ENCODE measurements at places on chromosomes 7 and 10.

DNA sequence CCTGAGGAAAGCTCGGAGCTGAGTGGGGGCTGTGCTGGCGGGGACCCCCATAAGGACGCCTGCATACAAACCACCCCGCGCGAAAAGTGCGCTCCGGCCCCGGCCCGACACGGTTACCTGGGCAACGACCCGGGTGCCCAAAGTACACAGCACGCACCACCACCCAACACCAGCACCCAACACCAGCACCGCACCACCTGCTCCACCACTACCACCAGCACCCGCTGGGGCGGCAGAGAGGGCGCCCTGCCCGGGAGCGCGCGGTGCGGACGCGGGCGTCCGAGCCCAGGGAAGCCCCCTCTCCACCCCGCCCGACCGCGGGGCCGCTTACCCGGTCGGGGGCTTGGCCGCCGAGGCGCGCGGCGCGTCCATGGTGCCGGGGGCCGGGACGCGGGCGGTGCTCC lies 345 bp downstream of the COBL start:
- no peak for DNase-seq

DNA sequence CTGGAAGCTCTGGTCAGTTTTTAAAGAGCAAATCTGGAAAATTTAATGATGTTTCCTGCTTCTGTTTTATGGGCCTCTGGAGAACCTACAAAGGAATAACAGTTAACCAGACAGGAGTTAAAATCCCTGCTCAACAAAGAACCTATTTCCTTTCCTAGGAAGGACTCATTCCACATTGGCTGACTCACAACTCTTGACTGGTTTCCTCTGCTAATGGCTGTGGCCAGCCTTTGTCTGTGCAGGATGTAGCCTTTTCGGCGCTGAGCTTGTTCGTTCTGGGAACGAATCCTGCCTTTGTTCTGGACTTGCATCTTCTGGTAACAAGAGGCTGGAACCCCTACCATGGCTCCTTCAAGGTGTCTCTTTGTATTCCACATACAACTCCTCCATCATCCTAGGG lies 112.8 kb upstream of the PDCD4 start:
- no peak for DNase-seq

GRCh38 chr10:96700374-96701099 lies 19.8 kb downstream of the PIK3AP1 start:
- DNase-seq: peak; percentile 87

DNA sequence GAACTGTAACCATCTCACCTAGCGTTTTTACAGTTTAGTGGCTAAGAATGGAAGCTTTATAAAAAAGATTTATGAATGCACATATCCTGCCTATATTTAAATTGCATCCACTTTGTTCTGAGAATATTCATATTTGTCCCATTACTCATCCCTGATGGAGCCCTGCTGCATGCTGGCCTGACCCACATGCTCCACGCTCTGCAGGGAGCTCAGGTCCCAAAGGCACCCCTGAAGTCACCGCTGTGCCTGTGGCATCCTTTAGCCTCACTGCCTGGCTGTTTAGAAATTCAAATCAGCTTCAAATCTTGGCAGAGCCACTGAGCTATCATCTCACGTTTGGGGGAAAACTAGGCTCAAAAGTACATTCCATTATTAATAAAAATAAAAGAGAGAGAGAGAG lies 24.4 kb downstream of the C10orf90 start:
- DNase-seq: no peak

DNA sequence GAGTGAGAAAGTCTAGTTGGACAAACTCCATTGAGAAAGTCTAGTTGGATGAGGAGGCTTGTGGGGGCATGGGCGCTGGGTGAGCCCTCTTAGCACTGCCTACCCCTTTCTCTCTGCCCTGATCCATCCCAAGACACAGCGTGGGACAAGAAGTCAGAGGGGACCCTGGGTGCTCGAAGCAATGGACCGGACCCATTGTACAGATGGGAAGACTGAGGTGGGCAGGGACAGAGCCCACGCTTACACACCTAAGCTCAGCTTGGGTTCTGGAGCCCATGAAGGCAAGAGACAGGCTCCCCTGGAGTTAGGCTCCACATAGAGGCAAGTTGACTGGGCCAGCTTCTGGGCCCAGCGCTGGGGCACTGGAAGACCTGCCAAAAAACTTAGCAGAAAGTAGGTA lies 126.8 kb upstream of the TNRC18 start:
- DNase-seq: no peak

- no peak for DNase-seq
Observed at GRCh38 chr10:71354776-71355175, 35.7 kb downstream of the SLC29A3 start.

DNA sequence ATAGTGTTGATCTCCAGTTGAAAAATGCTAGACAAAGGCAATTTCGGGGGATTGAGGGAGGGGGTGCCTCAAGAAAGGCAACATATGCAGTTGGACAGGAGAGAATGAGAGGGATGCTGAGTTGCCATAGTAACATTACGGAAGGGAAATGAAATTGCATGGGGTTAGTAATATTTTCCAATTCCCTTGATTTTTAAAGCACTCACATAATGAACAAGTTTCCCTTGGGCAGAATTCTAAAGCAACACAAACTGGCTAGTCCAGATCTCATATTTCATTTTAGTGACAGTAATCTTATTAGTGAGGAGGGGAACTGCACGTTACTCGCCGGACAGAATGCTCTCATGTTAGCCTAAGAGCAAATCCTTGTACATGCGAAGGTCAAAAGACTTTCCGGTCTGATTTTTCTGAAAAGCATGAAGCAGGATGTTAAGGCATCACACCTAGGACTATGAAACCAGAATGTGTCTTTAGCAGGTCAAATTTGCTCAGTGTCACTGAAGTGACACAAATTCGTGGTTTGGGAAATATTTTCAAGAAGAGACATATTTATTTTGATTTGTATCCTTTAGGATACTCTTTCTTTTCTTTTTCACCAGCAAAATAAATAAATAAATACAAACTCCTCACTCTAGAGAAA lies 165.5 kb downstream of the ANK3 start:
- no peak for DNase-seq

GRCh38 chr10:4296161-4296560 lies 511.2 kb upstream of the KLF6 start:
- no peak for DNase-seq

- no peak for DNase-seq
Observed at GRCh38 chr10:132789659-132790148, 3.8 kb upstream of the NKX6-2 start.

DNA sequence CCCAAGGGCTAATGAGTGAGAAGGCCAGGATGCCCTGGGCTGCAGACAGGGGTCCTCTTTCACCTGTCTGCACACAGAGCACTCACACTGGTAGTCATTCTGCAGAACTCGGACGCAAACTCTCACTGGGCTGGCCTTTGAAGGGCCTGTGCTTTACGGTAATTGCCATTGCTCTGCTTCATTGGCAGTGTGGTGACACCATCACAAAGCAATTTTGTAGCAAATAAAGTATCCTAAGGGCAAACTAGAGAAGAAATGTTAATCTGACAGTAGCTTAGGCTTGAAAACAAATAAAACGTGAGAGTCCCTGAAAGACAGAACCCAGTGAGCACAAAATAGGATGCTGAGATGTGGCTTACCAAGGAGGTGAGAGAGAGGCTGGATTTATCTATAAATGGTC lies 30.6 kb upstream of the FIGNL1 start:
- DNase-seq: no peak

DNA sequence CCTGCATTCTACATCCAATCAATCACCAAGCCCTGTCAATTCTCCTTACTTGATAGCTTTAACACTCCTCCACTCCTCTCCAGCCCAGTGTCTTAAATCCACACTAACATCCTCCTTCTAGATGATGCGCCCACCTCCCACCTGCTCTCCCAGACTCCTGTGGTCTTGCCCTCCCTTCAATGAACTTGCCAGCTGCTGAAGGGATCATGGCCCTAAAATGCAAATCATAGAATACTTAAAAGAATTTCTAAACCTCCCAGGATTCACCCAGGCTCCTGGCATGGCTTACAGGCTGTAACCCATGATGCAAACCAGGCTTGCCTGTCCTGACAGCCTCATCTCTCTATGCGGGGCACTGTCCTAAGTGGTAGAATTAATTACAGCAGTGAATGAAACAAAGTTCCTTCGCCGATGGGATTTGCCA lies 43.6 kb downstream of the SYPL1 start:
- no peak for DNase-seq

- DNase-seq: peak; percentile 57
Observed at GRCh38 chr7:101990811-101991418, 173.5 kb downstream of the CUX1 start.

DNA sequence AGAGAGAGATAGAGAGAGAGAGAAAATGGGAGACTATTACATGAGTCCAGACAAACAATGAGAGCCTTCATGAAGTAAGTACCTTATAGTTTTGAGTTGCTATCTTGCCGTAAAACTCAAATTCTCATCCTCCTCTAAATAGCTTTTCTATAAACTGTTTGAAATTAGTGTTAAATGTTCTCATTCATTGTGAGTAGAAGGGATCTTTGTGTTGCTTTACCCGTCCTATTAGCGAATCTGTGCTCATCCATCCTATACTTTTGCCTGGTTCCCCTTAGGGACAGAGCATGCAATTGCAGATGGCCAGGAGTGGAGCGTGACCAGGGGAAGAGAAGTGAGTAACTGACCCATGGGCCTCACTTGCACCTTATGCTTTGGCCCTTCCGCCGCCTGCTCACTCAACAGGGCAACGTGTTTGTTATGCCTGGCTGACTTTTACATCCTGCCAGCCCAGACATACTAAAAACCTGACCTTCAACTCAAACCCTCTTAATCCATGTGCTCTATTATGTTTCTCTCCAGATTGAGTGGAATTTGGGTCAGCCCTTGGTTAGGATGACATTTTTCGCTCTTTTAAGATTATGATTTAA lies 244.2 kb upstream of the YAE1 start:
- DNase-seq: no peak

GRCh38 chr7:118590107-118590506 lies 365.6 kb downstream of the ANKRD7 start:
- DNase-seq: peak; percentile 52

DNA sequence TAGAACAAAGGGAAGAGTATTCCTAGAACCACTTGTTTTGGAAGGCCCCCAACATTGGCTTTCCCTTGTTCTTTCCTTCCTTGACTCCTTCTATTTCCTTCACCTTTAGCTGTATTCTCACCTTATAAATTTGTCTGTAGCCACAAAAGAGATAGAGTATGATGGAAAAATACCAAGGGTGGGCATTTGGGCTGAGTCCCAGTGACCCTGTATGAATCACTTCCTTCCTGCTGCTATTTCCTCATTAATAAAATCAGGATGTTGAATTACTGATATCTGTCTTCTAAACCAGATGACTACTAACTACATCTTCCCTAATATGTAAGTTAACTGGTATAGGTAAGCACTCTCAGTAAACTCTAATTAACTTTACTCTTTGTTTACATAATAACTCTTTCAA lies 55.1 kb downstream of the IFIT5 start:
- no peak for DNase-seq

DNA sequence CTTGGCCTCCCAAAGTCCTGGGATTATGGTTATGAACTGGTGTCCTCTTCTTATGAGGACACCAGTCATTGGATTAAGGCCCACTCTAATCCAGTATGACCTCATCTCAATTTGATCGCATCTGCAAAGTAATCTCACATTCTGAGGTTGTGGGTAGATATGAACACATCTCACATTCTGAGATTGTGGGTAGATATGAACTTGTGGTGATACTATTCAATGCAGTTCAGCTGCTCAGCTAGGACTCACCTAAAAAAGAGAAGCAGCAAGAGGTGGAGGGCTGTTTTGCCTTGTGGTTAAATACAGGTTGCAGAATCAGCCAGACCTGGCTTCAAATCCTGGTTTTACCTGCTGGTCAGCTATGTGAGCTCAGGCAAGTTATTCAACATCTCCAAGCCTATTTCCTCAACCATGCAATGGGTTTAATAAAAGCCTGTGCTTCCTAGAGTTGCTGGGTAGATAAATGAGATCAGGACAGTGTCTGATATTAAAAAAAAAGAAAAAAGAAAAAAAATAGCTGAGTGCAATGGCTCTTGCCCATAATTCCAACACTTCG lies 8.5 kb upstream of the BAG3 start:
- DNase-seq: no peak

- no peak for DNase-seq
Observed at GRCh38 chr10:126380352-126381076, 7.8 kb downstream of the ADAM12 start.

- no peak for DNase-seq
Observed at GRCh38 chr10:131275691-131276090, 35.8 kb downstream of the TCERG1L start.

DNA sequence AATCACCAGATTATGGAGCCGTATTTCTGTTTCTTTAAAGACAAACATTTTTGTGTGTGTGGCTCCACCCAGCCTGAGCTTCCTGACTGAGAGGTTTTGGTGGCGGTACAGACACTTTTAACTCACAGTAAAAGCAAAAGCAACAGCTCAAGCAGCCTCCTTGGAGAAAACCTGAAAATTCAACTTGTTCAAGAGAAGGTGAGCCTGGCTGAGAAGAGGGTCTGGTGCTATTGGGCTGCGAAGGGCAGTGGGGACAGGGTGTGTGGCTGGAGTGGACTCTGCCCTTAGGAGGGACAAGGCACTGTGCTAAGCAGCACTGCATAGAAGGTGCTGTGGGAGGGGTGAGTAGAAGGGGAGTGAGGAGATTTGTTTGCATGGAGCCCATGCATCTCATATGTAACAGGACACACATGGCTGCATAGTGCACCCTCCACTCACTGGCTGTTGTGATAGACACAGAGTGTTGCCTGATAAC lies at the start of gene GIMAP7:
TSS of gene GIMAP7 (plus strand) at position 125 of the 475 bp plus-strand sequence. CDS start 5,103 bp downstream, outside the sequence.
- DNase-seq: peak; percentile 37

- no peak for DNase-seq
Observed at GRCh38 chr10:114565066-114565465, 93.0 kb downstream of the ABLIM1 start.

- peak; percentile 13 for DNase-seq
Observed at GRCh38 chr7:66013938-66014337, 31.9 kb upstream of the GUSB start.

DNA sequence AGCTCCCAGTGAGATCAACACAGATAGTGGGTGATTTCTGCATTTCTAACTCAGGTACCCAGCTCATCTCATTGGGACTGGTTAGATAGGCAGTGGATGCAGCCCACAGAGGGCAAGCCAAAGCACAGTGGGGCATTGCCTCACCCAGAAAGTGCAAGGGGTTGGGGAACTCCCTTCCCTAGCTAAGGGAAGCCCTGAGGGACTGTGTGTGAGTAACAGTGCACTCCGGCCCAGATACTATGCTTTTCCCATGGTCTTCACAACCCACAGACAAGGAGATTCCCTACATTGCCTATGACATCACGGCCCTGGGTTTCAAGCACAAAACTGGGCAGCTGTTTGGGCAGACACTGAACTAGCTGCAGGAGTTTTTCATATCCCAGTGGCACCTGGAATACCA lies 62.8 kb downstream of the PPP1R3A start:
- DNase-seq: no peak

GRCh38 chr7:16728811-16729210 lies 24.7 kb upstream of the TSPAN13 start:
- no peak for DNase-seq

Measured in suppressor macrophage treated with lipopolysaccharide for 4 hours (primary cell).